ENCODE measurements at places on chromosomes 7 and 10.

DNA sequence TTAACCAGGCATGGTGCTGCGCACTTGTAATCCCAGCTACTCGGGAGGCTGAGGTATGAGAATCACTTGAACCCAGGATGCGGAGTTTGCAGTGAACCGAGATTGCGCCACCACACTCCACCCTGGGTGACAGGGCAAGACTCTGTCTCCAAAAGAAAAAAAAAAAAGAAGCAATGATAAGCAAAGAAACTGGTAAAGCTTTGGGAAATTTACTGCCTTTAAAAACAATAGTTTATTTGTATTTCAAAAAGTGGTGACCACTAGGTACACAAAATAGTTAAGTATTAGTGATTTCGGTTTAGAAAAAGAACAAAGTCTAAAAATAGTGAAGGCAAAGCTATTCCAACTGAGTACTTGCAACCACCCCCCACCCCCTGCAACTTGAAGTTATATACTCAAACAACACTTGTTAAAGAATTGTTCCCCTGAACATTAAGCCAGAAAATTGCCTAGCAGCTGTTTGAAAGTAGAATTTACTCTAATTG lies 37.7 kb downstream of the MALSU1 start:
- no peak for DNase-seq

DNA sequence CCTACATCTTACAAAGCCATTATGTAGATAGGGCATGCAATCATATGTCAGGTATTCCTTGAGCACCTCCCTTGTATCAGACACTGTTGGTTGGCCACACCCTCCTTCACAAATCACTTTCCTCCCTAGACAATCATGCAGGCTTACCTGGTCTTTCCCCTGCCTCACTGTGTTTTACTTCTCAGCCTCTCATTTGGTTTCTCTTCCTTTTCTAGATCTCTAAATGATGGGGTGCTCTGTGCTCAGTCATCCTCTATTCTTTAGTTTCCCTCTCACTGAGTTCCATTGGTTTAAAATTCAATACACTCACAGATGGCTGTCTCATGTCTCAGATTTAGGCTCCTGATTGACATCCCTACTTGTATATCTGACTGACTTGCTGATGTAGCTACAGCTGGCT lies 31.4 kb downstream of the ANK3 start:
- DNase-seq = peak; percentile 32

- no peak for DNase-seq
These were observed 197.9 kb downstream of the IMMP2L start for GRCh38 chr7:111364413-111364812.

DNA sequence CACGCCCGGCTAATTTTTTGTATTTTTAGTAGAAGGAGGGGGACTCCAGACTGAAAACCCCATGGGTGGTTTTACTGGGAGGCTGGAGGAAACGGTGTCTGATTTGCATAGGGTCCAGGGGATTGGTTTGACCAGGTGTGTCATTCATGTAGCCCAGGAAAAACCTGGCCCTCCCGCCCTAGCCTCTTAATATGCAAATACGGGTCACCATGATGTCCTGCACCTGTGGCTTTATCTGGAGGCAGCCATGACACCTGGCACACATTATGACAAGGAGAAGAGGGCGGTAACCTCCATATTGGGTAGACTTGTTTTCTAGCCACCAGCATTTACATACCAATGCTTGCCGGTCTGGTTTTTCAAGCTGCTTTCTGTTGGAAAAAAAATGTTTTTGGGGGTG lies 68.0 kb downstream of the TRIL start:
- DNase-seq = no peak

- DNase-seq = no peak
These were observed 765.9 kb downstream of the GRID1 start for GRCh38 chr10:85600744-85601081.

DNA sequence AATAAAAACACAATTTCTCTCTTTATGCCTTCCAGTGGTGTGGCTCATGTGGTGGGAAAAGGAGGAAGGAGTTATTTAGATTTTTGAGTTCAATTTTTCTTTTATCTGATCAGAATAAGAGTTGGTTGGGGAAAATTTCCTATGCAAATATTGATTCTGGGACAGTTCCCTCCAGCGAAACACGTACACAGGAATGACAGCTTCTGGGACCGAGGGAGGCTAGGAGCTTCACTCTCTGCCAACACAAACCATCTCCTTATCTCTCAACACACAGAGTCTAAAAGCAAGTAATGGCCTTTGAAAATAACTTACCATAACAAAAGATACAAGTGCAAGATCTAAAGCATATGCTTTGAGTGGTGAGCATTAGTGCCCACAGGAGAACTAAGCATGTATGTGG lies 122.7 kb downstream of the RAPGEF5 start:
- DNase-seq = no peak

DNA sequence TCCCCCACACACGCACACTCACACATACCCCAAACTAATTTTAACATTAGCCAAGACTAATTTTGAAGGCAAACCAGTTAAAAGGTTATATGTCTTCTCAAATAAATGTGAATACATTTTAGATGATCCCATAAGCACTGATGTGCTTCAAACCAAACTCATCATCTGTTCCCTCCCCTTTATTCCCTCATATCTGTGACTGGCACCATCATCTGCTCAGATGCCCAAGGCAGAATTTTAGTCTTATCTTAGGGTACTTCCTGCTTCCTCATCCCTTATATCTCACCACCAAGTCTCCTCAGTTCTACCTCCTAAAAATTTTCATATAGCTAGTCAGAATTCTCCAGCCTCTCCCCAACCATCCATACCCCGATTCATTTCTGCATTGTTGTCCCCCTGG lies 80.4 kb downstream of the UPF2 start:
- no peak for DNase-seq
